ENCODE measurements at places on chromosomes 4 and X. TPM values are rescaled to one million over a fixed set of nuclear protein-coding genes. Genes with fewer than 3 reads are reported as not detected.

PTCHD1 gene
- 0.05 TPM for total RNA-seq

- no peak for DNase-seq
These were observed 103.0 kb upstream of the MAML3 start for GRCh38 chr4:140256941-140257340.

NPY5R gene
- total RNA-seq: not detected

- DNase-seq: peak; percentile 48
These were observed 54.9 kb downstream of the LINC00632 start for GRCh38 chrX:140764401-140764919.

CT45A10 gene
- total RNA-seq: not detected

PDLIM3 gene
- 281 TPM for total RNA-seq

DNA sequence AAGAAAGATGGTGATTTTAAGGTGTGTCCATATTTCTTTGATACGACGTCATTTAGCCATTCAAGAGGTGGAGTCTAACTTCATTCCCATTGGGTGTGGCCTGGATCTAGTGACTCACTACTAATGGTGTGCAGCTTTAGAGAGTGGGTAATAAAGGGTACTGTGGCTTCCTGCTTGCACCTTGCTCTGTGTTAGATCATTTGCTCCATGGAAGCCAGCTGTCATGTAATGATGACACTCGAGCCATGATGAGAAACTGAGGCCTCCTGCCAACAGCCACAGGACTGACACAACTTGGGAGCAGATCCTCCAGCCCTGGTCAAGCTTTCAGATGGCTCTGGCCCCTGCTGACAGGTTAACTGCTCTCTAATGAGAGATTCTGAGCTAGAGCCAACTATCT lies 82.0 kb downstream of the UNC5C start:
- DNase-seq: no peak

ADGRL3 gene
- total RNA-seq: 3.7 TPM

GYPA gene
- not detected for total RNA-seq

GRCh38 chr4:48079972-48080391 lies 54.1 kb downstream of the TXK start:
- no peak for DNase-seq

GRCh38 chr4:76948443-76949275 lies 893 bp upstream of the SEPTIN11 start:
- peak; percentile 86 for DNase-seq

DNA sequence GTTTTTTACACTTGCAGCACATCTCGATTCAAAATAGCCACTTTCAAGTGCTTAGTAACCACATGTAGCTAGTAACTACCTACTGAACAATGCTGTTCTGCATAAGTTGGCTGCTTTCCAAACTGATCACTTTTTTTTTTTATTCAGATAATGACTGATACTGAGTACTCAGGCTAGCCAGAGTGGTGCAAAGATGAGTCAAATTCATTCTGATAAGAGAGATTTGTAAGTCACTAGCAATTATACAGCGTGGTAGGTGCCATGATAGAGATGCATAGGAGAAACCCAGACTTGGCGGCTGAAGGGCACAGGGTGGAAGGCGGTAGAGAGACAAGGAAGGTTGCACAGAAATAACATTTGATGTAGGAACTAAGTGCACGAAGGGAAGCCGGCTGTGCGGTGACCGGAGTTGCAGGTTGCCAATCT lies 357 bp upstream of the IGBP1 start:
- DNase-seq: no peak

DNA sequence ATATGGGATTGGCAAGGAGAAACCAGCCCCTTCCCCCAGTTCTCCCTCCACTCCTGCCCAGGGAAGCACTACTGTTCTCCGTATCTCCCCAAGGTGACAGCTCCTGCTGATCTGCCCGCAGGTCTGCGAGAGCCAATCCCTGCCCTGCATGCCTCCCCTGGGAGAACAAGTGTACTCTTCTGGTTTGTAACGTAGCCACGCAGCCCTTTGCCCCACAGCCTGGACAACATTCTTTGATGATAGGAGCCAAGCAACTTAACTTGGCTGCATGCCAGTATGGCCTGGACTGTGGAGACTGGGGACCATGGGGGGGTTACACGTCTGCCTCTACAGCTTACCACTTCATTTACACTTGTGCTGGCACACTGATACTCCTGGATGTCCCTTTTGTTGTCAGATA lies 2.0 kb downstream of the STBD1 start:
- DNase-seq: peak; percentile 78

DUX4 gene
- not detected for total RNA-seq
